Cardiac ventricle fibroblast (primary cell): ENCODE measurements at places on chromosomes 4 and X. TPM values are rescaled to one million over a fixed set of nuclear protein-coding genes. Genes with fewer than 3 reads are reported as not detected.

The CABS1 gene
- total RNA-seq, result not detected in 2 replicates

The CLCN4 gene
- 6.2 and 6.8 TPM in 2 replicates for total RNA-seq

The VSIG4 gene
- not detected in 2 replicates for total RNA-seq

The SGMS2 gene
- 72.2 and 80.4 TPM in 2 replicates for total RNA-seq

The SMR3B gene
- total RNA-seq, result not detected in 2 replicates

The RBM46 gene
- total RNA-seq, result 0.20 TPM in 1 of 2 replicates, not detected in the other

The SYNPO2 gene
- total RNA-seq, result 9.0 and 10.1 TPM in 2 replicates

The OPRPN gene
- total RNA-seq, result not detected in 2 replicates

The TRIM2 gene
- 19.0 and 22.9 TPM in 2 replicates for total RNA-seq

The XAGE2 gene
- total RNA-seq, result not detected in 2 replicates

The PDE6B gene
- total RNA-seq, result not detected in 2 replicates

The PNMA6A gene
- 0.69 TPM in 1 of 2 replicates, not detected in the other for total RNA-seq

The ESX1 gene
- total RNA-seq, result not detected in 2 replicates

The TLR10 gene
- total RNA-seq, result not detected in 2 replicates

The IL13RA2 gene
- total RNA-seq, result 9.9 and 16.6 TPM in 2 replicates

The EDA gene
- total RNA-seq, result 0.50 and 0.68 TPM in 2 replicates
